Muscle of leg (tissue), 16 donors: ENCODE measurements at places on chromosomes 11 and 22. TPM values are rescaled to one million over a fixed set of nuclear protein-coding genes. Genes with fewer than 3 reads are reported as not detected.
A peak's percentile ranks its signal among the peaks of the same experiment; 100 is the strongest.

MMP12 gene
- not detected for polyA plus RNA-seq

PAX6 gene
- polyA plus RNA-seq = 0.36 TPM

OR8G1 gene
- not detected for polyA plus RNA-seq

DDTL gene
- 6.5 TPM for polyA plus RNA-seq

RFPL3 gene
- polyA plus RNA-seq = not detected

JAML gene
- 1.5 TPM for polyA plus RNA-seq

POU2AF2 gene
- not detected for polyA plus RNA-seq

F2 gene
- 0.41 TPM for polyA plus RNA-seq

SMIM35 gene
- polyA plus RNA-seq = 0.08 TPM

IL17REL gene
- polyA plus RNA-seq = not detected

OR5T2 gene
- not detected for polyA plus RNA-seq

TMPRSS13 gene
- 0.06 TPM for polyA plus RNA-seq

APOA1 gene
- 3.2 TPM for polyA plus RNA-seq

SLC22A6 gene
- polyA plus RNA-seq = not detected

GRCh38 chr22:24822471-24822870 is 16.5 kb downstream of the SGSM1 start:
- DNase-seq = no peak

GRCh38 chr11:58745705-58746364 is 14.1 kb upstream of the GLYAT start:
- DNase-seq = no peak

- DNase-seq = no peak
These were observed 30.0 kb upstream of the ME3 start for GRCh38 chr11:86702220-86702983.

- DNase-seq = no peak
These were observed 6.1 kb upstream of the MUC5AC start for GRCh38 chr11:1151366-1152315.

GRCh38 chr22:49957826-49958365 is 2.7 kb upstream of the PIM3 start:
- DNase-seq = no peak

DNA sequence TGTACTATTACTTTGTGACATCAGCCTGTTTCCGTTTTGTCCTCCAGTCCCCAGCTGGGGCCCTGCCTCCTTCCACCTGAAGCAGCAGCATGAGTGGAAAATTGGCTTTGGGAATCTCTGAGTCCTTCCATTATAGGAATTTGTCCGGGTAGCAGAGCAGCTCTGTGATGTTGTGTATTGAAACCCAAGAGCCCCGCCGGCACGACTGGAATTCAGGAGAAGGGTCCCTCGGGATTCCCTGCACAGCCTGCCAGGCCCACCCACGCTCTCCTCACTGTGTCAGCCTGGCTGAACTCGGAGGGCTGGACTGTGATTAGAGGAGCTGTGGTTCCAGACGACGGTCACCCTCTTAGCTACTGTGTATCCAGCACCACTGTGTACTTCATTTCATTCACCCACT is 18.8 kb upstream of the TSPAN18 start:
- peak; percentile 91 for DNase-seq

- DNase-seq = no peak
These were observed 11.1 kb downstream of the OR5B3 start for GRCh38 chr11:58395581-58395980.

- DNase-seq = no peak
These were observed 27.0 kb downstream of the MYBPC3 start for GRCh38 chr11:47325271-47326041.

- no peak for DNase-seq
These were observed 21.9 kb upstream of the GRIA4 start for GRCh38 chr11:105588001-105588400.

GRCh38 chr11:134545521-134545920 is 133.5 kb upstream of the B3GAT1 start:
- no peak for DNase-seq

DNA sequence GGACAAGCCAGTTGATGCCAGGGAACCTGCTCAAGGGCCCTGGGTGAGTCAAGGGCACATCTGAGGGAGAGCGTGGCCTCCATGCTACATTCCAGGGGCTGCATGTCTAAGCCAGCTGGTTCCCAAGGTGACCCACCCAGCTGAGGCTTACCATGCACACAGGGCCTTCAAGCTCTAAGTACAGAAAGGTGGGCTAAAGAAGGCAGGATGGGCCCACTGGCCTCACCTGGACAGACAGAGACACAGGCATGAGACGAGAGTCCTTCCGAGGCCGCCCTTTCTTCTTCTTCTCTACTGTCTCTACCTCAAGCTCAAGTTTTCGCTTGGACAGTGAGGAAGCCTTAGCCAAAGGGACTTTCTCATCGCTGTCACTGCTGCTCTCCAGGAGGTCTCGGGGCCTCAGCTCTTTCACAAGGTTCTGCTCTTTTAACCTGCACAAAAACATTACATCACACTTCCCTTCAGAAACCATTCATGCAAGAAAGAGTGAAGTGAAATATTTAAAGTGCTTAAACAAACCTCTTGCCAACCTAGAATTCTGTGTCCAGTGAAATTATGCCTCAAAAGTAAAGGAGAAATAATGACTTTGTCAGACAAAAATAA is 69.9 kb downstream of the HIRA start:
- no peak for DNase-seq

DNA sequence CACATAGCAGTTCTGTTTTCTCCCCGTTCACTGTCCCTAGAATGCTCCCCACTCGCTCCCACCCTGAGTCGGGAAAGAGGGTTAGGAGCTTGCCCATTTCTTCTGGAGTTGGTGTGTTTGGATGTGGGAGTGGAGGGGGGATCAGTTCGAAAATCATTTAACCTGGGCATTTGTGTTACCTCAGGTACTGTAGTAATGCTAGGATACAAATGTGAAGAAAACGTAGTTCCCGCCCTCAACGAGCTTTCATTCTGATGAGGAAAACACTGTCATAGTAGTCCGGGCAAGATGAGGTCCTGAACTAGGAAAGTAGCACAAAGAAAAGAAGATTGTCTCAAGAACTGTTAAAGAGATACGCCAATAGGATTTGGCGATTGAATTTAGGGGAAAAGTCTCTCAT is 539 bp downstream of the SDHD start:
- DNase-seq = no peak

DNA sequence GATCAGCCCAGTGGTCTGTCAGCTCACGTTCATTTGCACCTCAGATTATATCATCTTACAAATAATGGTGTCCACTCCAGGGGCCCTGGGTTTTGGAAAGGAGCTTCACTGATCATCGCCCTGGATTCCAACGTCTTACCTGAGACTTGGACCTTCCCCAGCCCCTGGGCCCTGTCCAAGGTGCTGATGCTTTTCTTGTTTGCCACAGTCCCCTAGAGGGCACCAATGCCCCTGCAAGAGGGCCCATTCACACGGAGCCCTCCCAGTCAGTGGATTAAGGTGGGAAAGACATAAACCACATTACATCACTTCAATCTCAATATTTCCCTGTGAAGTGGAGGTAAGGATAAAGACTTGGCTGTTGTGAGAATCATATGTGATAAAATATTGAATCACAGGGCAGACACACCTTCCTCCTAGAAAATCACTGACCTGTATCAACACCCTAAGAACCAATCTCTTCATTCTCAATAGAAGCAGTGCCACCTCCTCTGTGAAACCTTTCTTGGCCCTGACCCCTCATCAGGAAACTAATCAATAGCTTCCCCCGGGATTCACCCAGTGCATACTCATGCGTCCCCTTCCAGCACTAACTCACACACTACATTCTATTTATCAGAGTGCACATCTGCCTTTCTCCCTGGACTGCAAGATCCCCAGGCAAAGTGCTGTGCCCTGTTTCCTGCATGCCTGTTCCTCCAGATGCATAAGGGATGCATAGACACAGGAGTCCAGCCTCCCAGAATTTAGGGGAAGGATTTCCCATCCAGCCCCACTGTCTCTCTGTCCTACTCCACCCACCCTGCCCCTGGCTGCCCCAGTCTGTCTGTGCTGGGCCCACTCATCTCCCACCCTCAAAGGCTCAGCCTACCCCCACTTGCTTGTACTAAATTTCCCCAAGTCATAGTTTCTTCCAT is 167.0 kb downstream of the BUD13 start:
- DNase-seq = peak; percentile 21

- DNase-seq = no peak
These were observed 179.2 kb upstream of the ARHGAP20 start for GRCh38 chr11:110891411-110891810.

- no peak for DNase-seq
These were observed 9.9 kb downstream of the IGF2 start for GRCh38 chr11:2129308-2129698.

DNA sequence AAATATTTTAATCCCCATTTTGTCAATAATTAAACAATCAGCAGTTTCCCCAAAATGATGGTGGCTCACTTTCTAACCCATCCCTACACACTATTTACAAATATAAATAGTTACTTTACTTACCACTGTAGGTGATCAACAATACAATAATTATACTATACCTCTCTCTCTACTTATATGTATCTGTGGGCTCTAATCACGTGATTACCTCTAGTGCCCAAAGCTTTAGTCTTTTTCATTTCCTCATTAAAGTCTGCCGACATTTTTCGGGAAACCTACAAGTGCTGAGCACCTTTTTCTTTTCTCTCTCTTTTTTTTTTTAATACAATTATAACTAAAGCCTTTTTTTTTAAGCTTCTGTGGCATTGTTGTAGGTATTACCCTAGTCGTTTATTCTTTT is 23.9 kb downstream of the DLG2 start:
- no peak for DNase-seq

- DNase-seq = peak; percentile 52
These were observed at the start of gene GUCD1 for GRCh38 chr22:24554313-24555164. Gene GUCD1, minus strand, starts transcription at chr22:24555138. Its CDS starts 147 bp downstream, at chr22:24554991.

GRCh38 chr11:65016705-65017104 is 2.7 kb downstream of the ARL2 start:
- no peak for DNase-seq

DNA sequence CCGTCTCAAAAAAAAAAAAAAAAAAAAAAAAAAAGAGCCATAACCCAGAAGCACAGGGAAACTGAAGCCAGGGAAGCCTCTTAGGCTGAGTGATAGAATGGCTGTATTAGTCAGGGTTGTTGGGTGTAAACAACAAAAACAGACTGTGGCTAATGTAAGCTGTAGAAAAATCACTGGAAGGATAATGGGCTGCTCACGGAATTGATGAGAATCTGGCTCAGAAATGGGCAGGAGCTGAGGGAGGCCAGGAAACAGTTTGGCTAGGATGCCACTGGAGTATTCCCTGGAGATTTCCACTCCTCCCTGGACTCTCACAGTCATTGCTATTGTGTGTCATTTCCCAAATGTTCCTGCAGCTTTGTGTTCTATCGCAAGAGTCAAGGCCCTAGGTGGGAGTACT is 22.4 kb downstream of the SLC22A6 start:
- no peak for DNase-seq

DNA sequence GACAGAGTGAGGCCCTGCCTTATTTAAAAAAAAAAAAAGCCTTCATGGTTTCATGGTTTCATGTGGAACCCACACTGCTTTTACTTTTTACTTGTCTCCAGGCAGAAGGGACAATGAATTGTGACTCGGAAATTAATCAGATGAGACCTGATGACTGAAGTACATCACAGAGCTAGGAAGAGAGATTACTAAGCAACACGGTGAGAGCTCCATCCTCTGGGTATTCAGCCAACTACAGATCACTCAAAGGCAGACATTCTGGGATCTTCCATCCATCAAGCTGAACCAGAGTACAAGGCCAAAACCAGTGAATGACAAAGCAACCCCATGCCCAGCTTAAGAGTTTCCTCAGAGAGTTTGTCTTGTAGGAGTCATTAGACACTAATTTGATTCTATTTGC is 433.2 kb downstream of the SOX6 start:
- no peak for DNase-seq

DNA sequence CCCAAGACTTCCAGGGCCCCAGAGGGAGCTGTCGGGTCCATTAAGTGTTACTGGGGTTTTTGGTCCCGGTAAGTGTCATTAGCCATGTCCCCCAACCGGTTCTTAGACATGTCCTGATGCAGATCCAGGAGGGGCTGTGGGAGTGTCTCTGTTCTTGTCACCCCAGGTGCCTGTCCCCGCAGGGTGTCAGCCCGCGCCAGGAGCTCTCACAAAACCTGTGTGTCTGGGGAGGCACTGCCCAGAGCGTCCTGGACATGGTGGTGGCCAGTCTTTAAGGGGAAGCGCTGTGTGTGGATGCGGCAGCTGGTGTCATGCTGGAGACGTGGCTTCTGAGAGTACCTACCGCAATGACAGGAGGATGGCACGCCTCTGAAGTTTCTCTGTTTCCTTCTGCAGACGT is 12.5 kb upstream of the PARVG start:
- no peak for DNase-seq
